ENCODE measurements at places on chromosomes 2 and 18.

DNA sequence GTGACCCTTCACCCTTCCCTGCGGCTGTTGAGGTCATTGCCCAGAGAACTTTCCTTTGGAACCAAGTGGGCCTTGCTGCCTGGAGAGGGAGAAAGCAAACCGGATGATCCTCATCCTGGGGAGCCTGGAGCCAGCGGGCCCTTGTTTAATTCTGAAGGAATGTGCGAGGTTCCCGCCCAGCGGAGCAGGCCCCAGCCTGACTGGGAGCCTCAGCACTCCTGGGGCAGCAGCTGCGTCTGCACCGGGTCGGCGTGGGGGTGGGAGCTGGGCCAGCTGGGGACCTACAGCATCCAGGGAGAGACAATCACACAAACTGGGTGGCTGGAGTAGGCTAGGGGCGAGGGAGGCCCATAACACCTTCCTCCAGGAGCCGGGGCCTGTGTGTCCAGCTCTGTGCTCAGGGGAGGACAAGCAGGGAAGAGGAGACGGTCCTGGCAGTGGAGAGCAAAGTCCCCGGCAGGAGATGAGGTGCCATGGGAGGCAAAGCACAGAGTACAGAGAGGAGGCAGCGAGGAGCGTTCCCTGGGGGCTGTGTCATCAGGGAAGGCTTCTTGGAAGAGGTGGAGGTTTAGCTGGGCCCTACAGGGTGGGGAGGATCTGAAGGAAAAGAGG lies 61.9 kb upstream of the HAAO start:
- no peak for DNase-seq

DNA sequence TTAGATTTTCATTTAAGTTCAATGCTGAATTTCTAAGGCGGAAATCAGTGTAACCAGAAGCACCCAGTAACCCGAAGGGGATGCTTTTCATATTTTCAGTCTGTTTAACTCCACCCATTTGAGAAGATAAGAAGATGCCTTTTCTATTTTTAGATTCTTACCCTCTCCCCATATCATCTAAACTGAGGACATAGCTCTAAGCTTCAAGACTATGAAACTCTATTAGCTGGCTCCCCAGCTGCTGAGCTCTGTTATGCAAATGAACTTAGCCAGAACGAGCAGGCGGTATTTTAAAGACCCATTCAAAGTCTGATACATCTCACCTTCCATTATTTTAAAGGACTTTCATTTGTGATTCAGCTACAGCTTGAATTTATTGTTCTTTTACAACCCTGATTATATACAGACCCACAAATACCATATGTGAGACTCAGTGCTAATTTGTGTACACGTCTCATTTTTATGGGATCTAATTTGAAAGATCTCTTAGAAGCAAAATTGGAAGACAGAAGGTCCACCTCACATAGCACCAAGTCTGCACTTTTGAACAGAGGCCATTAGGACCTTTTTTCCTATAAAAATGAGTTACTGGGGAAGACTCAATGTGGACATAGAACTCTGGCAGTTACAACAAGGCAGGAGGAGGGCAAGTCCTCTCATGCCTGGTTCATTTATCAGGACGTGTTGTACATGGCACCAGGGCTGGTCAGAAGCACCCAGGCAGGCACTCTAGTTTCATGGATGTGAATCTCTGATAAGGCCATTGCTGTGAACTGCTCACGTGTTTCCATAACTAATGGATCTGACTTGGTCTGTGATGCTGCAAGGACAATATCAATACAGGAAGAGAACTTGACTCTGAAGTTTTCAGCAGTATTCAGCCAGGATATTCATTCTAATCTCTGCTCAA lies 16.3 kb downstream of the CDC42EP3 start:
- DNase-seq, result no peak

- no peak for DNase-seq
Observed at GRCh38 chr2:74441690-74442482, at the start of gene RTKN. RTKN (minus strand) TSS chr2:74441937; CDS start chr2:74441816, 121 bp downstream.

GRCh38 chr18:44946529-44947113 lies 265.9 kb downstream of the SETBP1 start:
- no peak for DNase-seq

DNA sequence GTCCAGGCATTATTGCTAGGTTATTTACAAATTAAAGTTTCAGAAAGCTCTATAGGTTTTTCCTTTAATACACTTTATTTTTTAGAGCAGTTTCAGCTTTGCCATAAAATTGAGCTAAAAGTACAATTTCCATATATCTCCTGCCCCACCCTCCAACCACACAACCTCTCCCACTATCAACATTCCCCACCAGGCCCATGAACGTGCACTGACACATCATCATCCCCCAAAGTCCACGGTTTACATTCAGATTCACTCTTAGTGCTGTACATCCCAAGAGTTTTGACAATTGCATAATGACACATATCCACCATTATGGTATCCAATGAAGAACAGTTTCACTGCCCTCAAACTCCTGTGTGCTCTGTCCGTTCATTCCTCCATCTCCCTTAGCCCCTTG lies 139.4 kb downstream of the NBAS start:
- no peak for DNase-seq

DNA sequence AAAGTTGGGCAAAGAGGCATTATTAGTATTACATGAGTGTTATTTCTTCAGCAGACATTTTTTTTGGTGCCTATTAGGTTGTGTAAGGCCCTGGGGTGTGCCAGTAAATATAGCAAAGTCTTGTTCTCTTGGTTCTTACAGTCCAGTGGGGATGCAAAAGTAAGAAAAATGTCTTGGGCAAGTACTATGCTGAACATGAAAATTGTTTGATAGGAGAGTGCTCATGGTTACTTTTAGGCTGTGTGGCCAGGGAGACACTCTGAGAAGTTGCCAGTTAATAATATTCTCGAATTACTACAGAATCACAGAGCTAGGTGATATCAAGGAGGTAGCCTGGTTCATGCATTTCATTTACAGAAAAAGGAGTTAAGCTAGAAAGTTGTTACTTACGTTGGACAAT lies 1.9 kb downstream of the AGFG1 start:
- DNase-seq, result no peak

GRCh38 chr2:74779587-74780135 lies 54.3 kb upstream of the HK2 start:
- DNase-seq, result no peak

DNA sequence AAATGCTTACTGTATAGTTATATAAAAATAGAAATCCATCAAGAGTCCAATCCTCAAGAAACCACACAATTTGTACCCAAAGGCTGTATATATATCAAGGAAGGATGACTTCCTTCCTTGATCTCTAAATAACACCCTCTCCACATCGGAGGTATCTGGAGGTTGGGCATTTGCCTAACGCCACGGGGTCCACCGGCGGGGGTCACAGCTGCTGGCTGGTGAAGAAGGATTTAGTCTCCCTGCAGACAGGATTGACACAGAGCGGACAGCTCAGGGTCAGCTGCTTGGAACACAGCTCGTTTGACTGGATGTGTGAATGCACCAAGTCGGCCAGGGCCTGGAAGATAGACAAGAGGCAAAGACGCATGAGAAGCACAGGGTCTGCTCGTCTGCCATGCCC lies 36.0 kb downstream of the FECH start:
- no peak for DNase-seq

DNA sequence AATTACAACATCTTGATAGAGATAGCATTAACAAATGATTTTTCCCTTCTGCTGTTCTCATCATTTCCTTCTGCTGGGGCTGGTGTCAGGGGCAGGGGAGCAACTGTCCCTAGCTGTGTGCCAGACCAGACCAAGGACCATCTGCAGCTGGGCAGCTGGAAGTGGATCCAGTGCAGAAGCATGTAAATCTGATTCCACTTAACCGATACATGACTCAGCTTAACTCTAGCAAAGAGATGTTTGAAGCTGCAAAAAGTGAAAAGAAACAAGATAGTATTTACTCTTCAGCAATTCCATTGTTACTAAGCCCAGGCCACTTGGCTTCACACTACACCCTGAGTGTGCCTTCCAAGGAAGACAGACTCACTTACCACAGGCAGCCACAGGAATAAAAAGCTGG lies 151.1 kb downstream of the GALNT1 start:
- no peak for DNase-seq

DNA sequence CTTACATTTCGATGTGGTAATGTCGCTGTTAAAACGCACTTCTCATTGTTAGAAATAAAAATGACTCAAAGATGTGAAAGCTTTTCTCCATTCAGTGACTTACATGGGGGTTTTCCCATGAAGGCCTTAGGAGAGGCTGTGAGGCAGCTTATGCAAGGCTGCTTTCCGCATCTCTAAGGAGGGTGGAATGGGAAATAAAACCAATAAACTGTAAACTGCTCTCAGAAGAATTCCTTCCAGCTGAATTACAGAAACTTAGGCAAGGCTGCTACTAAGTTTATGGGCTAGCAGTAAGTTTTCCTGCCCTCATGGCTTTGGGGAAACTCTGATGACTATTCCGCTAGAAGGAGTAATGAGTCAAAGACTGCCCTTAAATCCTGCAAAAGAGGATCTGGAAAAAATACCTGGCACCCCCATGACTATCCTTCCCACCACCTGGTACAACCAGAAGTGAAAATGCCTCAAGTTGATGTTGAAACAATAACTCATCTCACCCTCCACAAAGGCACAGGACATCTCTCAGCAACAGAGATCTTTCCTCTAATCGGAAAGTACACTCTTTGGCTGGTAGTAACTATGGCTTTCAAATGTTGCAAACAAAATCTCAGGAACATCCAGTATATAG lies 97.7 kb upstream of the SMAD7 start:
- DNase-seq, result no peak

- DNase-seq, result no peak
Observed at GRCh38 chr2:141125432-141125831, 1005.4 kb downstream of the LRP1B start.

- no peak for DNase-seq
Observed at GRCh38 chr18:48547531-48547981, 8.7 kb downstream of the CTIF start.

GRCh38 chr2:1497122-1497611 lies 83.9 kb downstream of the TPO start:
- no peak for DNase-seq

DNA sequence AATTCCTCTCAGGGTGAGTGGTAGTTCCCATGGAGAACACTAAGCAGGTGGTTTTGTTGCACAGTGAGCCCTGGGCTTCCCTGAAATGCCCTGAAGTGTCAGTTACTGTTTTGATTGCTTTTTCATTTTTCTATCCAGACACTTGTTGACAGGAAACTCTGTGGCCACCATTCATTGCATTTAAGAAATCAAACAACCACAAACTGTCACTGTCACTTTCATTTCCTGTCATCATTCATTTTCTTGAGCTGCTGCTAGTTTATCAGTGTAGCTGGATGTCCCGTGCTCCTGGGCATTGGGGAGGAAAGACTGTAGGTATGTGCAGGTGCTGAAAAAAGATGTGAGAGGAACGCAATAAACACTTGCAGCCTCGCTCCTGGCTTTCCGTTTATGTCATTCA lies 891.6 kb upstream of the ZEB2 start:
- no peak for DNase-seq

GRCh38 chr2:75246441-75247167 lies 47.3 kb upstream of the TACR1 start:
- no peak for DNase-seq

- no peak for DNase-seq
Observed at GRCh38 chr18:8757396-8757997, 52.1 kb downstream of the MTCL1 start.

GRCh38 chr2:69693059-69693774 lies 48.7 kb upstream of the ANXA4 start:
- DNase-seq, result no peak

DNA sequence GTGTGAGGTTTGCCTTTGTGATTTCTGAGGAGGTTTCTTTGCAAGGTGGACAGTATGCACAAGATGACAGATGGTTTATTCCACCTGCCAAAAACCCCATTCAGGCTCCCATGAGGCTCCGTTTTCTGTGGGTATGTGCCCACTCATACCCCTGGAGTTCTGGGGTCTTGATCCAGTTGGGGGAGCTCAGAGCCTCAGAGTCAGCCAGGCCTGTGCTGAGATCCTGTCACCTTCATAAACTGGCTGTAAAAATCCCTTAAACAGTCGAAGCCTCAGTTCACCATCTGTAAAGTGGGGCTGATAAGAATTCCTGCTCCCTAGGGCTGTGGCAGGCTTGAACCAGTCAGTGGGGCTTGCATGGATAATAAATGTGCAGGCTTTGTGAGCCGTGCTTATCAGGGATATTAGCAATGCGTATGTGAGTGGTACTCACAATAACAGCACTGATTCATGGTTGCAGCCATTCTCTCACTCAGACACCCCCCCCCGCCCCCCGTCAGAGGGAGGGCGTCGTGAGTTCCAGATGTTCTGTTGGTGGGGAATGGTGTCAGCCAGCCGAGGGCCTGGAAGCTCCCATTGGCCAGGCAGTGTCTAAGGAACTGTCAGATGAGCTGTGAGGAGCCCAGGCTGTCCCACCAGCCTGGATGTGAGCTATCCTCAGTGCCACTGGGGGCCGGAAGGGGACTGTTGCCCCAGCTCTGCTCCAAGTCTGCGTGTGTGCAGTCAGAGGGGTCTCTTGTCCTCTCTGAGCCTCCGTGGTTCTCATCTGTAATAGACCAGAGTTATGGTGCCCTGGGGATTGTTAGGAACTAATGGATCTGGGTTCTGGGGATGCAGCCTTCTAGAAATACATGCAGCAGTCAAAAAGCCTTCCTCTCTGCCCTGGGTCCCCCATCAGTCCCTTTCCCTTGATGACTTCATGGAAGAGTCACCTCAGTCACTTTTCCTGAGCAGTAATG lies 51.7 kb downstream of the KCNIP3 start:
- no peak for DNase-seq

- no peak for DNase-seq
Observed at GRCh38 chr2:231117922-231118613, 6.8 kb downstream of the HTR2B start.

GRCh38 chr2:241053576-241054251 lies 48.4 kb downstream of the MTERF4 start:
- DNase-seq, result no peak

DNA sequence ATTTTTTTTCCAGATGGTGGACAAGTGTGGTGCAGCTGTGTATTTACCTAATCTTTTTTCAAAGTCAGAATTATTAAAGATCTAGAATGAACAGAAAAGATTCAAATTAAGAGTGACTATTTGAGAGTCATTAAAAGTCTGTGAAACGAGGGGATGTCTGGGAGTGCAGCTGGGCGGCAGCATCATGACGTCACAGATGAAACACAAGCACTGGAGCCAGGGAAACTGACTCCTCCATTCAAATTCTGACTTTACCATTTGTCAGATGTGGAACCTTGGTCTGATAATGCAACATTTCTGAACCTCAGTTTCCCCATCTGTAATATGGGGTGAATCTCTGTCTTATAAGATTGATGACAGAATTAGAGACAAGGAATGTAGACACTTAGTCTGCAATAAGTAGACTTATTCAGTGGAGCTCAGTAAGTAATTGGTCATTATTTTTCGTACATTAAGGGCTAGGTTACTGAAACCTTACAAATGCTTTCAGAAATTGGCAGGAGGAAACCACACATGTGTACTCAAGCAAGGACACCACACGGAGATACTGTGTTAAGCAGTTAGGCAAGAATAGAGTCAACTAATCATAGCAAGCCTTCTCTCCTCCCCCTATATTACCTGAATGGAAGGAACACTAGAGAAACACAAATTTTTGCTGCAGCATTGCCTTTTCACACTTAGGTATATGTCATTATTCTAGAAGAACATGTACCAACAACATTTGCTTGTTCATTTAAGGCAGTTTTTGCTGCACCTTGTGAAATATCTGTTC lies 27.8 kb upstream of the CXXC1 start:
- no peak for DNase-seq

- DNase-seq, result no peak
Observed at GRCh38 chr2:241708879-241709278, 7.0 kb downstream of the ING5 start.
